ENCODE measurements at places on chromosomes 16 and 17.
A peak's percentile ranks its signal among the peaks of the same experiment; 100 is the strongest.

DNA sequence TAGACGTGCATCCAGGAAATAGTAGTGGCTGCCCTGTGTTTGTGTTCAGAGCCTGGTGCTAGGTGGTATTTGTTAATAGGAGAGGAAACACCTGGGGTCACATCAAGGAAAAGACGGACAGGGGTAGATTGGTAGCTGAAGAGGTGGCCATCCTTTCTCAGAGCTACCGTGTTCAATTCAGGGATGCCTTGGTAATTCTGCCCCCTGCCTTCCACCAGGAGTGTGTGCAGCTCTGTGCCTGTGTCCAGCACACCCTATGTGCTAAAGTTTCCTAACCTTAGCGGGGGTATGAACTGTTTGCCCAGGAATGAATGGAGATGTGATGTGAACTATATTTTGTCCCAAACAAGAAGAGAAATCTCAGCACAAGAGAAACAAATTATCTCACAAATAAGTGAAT lies 174.1 kb upstream of the MPHOSPH6 start:
- DNase-seq, result peak; percentile 13

DNA sequence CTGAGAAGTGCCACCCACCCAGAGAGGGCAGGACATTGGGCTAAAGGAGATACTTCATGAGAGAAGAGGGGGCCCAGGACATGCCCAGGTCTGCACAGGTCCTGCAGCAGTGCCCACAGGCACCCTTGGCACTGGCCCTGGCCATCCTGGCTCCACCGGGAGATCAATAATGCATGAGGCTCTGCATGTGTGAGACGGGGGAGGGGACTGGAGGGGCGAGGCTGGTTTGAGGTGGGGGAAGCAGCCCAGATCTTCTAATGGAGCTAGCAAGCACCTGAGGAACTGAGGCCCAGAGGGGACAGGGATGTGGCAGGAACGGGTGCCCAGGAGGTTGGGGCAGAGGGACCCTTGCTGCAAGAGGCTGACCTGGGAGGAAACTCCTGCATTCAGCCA lies 567 bp downstream of the OSBPL7 start:
- no peak for DNase-seq

DNA sequence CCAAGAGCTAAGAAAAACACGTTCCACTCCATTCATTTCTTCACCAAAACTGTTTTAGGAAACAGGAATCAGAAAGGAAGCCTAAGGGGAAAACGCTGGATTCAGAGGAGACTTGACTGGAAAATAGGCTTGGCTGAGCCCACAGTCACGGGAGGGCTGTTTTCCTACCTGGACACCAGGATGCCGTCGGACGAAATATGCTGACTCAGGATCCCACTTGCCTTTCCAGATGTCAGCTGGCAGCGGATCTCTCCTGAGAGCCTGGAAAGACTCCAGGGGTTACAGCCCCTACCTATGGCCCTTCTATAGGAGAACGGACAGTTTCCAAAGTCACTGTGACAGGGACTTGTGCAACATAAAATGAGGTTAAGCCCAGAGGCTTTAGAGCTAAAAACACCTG lies 245.1 kb downstream of the C16orf95 start:
- DNase-seq, result no peak

DNA sequence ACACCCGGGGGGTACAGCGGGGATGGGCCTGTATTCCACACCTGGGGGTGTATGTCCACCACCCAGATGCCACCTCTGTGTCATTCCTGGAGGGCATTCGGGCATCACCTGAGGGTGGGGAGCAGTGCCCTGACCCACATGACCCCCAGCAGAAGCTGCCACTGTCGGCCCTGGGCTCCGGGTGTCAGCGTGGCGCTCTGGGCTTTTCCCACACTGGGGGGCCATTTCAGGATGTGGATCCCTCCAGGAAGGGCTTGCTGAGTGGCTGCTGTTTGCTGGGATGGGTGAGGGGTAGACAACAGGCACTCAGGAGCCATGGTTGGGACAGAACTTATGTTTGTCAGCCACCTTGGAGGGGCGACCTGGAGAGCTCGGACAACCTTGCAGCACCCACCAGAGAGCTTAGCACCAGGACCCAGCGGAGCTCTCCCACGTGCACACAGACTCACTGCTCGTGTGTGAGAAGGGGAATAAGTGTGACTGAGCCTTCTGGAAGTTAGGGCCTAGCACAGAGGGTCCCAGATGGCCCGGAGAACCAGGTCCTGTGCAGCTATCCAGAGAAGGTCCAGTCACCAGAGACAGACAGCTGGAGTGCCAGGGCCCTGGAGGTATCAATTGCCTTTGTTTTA lies 102.7 kb downstream of the METRNL start:
- DNase-seq, result no peak

DNA sequence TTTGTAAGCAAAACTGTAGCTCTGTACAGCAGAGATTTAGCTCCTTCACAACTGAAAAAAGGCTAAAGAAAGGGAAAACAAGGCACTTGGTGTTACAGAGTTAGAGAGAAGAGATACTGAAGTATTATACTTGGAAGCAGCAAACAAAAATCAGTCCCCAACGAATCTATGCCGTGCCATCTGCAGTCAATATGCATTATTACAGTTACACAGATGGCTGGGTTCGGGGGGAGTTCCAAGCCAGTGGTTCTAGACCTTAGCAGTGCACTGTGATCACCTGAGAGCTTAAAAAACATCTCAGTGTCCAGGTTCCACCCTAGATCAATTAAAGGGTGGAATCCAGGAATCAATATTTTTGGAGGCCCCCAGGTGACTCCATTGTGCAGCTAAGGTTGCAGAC lies 489.9 kb downstream of the SHISA9 start:
- DNase-seq, result no peak

DNA sequence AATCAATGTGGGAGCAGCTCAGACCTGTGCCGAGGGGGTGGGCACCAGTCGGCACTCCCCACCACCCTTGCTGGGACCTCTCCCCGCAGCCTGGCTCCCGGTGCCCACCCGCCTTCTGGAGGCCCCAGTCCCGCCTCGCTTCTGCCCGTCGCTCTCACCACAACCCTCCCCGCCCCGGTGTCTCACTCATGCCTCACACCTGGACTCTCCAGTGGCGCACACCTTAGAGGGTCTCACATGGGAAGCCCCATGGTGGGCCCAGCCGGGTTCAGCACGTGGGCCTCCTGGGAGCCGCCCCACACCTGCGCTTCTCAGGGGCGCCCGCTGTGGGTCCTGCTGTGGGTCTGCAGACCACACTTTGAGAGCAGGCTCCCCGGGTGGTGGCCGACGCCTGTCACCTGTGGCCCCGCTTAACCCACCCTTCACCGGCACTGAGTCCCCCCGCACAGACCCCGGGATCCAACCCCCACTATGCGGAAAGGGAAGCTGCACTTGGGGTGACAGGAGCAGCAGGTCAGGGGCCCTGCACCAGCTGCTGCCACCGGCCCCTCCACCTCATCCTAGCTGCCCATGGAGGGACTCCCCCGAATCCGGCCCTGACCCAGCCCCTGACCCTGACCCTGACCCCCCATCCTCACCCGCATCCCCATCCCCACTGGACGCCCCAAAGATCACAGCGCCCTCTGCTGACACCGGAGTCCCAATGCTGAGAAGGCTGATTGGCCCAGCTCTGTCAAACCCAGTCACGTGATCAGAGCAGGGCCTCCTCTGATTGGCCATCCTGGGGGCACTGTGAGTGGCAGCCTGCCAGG lies 27.4 kb upstream of the SLC38A10 start:
- peak; percentile 51 for DNase-seq

DNA sequence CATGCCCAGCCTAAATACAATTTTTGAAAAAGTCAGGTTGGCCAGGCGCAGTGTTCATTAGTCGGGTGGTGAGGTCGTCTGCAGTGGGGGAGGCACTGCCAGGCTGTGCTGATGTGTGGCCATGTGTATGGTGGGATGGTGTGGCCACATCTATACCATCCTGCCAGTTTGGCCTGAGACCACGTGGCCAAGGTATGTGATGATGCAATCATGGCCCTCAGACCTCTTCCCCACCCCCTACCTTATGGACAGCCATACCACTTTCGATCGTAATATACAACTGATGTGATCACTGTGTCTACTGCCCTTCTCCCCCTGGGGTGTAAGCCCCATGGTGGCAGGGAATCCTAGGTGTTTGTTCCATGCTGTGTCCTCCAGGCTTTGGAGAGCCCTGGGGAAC lies 23.7 kb downstream of the SBK1 start:
- DNase-seq, result no peak

DNA sequence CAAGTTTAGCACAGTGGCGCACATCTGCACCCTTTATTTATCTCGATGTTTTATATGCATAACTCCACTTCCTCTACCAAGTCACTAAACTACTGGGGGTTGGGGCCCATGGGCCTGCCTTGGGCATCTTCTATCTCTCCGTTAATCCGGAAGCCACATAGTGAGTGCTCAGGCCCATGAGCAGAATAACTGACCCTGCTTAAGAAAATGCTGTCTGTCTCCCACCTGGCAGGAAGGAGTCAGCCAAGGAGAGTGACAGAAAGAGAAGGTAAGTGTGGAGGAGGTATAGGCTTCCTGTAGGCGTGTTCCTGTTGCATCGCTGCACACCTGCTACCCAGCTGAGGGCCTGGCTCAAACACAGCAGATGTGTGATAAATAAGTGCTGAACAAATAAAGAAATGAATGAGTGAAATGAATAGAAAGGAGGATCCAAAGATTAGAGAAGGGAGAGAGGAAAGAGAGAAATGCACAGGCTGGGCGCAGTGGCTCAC lies 320.1 kb downstream of the SLC39A11 start:
- no peak for DNase-seq

DNA sequence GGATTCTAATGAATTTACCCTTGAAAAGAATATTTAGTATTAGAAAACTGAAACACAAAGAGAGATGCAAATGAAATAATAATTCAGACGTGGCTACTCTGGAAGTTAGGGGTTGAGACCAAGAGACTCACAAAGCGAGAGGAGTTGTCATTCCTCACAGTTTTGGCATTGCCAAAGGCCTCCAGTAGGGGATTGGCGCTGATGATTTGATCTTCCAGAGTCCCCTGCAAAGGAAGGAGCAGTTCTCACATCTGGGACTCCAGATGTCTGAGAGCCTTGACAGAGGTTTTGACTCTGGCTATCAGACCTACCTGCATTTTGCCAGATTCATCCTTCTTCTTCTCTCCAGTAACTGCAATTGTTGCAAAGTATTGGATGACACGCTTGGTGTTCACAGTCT lies 6.6 kb downstream of the MYH8 start:
- no peak for DNase-seq

DNA sequence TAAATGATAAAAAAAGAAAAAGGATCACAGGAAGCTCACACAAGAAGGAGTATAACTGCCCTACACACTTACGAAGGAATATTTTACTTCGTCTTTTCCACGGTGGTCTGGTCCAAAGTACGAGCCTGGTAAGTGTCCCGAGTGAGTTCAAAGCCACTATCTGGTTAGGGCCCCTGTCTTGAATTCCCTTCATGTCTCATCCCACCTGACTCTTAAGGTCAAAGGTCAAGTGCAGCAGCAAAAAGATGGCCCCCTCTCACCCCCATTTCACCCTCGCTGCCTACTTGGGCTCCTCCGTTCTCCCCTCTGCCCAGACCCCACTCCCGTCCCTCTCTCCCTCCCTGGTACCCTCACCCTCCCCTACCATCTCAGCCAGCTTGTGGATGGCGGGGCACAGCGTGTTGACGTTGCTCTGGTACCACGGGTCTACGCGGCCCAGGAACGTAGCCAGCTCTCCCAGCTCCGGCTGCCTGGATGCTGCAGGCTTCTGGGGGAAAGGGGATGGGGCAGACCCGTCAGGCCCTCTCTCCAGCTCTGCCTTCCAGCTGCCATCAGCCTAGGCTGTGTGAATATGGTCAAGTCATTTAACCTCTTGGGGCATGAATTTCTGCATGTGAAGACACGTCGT lies 27.8 kb upstream of the MFSD6L start:
- no peak for DNase-seq

- no peak for DNase-seq
Measured at GRCh38 chr17:54887787-54888186, 12.9 kb upstream of the TOM1L1 start.

GRCh38 chr16:87562201-87562600 lies 40.1 kb upstream of the JPH3 start:
- DNase-seq, result no peak

DNA sequence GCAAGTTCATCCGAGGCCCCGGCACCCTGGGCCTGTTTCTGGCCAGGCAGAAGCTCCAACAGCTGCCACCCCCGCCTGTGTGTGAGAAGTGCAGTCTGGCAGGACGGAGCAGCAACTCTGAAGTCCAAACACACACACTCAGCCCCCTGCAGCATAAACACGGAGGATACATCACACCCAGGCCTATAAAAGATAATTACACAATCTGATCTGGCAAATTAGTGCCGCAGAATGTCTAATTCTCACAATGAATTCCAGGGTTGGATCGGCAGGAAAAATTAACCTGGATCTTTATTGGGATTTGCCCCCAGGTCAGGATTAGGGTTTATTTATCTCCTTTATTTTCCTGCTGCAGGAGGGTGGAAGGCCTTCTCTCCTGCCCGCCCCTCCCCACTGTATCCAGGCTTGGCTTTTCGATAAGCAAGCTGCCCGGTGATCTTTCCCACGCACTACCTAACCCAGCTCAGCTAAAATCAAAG lies 311.4 kb downstream of the SOX9 start:
- no peak for DNase-seq

DNA sequence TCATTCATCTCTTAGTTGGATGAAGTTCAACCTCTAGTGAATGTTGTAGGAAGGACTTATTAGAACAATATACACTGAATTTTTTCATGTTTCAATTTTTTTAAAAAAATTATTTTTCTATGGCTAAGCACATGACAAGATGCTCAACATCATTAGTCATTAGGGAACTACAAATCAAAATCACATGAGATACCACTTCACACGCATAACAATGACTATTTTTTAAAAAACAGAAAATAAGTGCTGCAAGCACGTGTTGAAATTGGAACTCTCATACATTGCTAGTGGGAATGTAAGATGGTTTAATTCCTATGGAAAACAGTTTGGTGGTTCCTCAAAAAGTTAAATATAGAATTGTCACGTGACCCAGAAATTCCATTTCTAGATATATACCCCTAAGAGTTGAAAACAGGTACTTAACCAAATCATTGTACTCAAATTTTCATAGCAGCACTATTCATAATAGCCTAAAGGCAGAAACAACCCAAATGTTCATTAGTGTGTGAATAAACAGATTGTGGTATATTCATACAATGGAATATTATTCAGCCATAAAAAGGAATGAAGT lies 85.2 kb upstream of the AKTIP start:
- no peak for DNase-seq

DNA sequence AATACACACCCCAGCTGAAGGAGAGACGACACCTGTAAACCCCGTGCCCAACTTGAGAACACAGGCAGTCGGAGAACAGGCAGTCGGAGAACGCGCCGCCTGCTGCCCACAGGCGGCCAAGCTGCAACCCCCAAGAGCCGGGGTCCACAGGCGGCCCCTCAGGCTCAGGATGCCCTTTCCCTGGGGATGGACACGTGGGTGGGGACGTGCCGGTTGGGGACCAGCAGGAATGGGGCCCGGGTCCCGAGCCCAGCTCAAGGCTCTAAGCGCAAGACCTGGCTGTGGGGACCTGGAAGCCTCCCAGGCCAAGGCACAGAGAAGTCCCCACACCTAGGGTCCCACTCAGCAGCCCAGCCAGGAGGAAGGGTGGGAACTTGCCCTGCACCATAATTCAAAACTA lies 79.5 kb upstream of the GNG13 start:
- no peak for DNase-seq
